Testis (tissue), 5 donors: ENCODE measurements at places on chromosomes 7 and 10. TPM values are rescaled to one million over a fixed set of nuclear protein-coding genes. Genes with fewer than 3 reads are reported as not detected.

GRCh38 chr10:129960481-129961156, 3.5 kb downstream of the EBF3 start:
- DNase-seq, result no peak

DNA sequence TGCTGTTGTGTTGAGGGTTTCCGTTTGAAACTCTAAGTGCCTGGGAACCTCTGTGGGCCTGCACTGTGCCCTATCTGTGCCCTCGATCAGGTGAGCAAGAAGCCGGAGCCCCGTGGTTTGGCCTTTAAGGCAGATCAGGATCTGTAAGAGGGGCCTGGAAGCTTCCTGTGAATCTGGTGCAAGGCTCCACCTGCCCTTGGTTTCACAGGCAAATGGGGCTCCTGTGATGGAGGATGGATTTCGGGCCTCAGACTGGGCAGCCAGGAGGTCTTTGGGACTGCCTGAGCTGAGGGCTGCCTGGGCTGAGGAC, 21.6 kb downstream of the SCART1 start:
- DNase-seq, result no peak

DNA sequence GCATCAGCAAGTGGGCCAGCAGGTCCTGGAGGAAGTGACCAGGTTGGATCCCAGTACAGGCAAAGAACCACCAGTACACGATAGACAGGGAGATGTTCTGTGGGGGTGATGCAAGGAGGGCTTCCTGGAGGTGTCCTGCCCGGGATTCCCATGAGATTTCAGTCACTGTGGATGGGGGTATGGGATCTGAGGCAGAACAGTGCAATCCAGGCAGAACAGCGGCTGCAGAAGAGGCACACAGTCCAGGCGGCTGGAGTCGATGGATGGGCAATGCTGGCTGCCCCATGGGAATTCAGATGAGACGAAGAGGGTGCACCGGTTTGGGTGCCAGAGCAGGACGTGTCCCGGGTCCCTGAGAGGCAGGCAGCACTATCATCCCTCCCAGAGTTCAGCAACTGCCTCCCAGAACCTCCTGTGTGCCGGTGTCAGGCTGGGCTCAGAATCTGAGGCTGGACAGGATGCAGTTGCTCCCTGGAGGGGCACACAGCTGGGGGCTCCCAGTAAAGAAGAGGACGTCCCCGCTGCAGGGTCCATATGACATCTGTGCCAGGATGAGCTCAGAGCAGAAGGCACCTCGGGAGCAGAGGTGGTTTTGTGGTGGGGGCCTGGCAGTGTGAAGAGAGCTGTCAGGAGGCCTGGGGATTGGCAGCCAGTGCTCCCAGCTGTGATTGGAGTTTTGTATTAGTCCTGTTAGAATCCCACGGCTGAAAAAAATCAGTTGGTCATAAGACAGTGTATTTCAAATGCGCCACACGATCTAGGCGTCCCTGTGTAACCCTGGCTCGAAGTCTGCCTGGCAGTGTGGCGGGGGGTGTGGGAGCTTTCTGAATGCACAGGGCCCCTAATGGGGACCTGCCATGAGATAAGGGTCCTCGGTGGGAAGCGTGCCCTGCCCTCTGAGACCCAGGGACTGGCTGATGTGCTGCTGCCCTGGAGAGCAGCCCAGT, 3.2 kb downstream of the KNDC1 start:
- DNase-seq, result no peak

DNA sequence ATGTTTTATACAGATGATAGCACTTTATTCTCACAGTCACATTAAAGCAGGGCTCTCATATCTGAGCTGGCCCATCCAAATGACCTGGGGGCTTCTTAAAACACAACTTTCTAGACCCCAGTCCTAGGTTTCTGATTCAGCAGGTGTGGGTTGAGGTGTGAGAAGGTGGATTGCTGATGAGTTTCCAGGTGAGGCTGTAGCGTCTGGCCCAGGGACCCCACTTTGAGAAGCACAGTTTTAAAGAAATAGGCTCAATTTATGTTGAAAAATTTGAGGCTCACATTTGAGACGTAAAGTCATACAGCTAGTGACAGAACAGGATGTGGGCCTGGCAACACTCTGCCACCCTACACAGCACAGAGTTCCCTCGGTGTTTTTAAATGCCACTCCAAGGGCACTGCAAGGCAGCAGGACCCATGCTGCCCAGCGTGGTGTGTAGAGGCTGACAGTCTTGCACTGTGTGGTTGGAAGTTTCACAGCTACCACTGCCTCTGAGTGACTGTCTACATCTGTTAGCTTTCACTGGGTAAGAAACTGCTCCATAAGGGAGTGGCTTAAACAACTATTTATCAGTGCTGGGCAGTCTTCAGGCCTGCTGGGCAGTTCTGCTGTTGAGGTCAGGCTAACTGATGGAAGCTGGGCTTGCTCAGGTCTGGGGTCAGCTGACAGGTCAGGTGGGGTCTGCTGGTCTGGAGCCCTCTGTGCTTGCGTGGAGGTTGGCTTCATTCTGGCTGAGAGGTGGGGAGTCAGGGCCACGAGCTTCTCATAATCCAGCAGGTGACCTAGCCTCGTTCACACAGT, 319.7 kb downstream of the CXCL12 start:
- no peak for DNase-seq

DNA sequence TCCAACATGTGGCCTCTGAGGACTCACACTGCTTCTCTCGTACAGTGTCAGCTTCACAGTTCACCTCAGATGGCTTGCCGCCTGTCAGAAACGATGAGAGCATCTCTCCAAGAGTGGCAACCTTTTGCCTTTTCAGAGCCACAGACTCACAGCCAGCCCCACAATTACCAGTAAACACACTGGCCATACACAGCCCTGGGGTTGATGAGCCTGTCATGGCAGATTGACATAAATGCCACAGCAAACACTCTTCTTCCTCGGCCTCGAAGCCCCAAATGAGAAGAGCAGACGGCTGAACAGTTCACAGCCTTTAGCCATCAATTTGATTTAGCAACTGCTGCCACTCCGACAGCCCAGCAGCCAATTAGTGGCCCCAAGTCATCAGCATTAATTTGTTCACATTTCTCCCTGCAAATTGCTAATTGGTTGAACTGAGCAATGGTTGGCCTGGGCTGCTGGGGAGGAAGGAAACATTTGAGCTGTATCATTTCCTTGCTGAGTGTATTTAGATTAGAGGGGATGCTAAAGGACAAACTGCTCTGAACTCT, 1142.9 kb downstream of the SORCS3 start:
- DNase-seq, result no peak

- DNase-seq, result no peak
These were observed 312.1 kb upstream of the MEOX2 start for GRCh38 chr7:15998617-15999016.

GRCh38 chr10:89414879-89415821, 782 bp downstream of the IFIT5 start:
- peak; percentile 57 for DNase-seq

DNA sequence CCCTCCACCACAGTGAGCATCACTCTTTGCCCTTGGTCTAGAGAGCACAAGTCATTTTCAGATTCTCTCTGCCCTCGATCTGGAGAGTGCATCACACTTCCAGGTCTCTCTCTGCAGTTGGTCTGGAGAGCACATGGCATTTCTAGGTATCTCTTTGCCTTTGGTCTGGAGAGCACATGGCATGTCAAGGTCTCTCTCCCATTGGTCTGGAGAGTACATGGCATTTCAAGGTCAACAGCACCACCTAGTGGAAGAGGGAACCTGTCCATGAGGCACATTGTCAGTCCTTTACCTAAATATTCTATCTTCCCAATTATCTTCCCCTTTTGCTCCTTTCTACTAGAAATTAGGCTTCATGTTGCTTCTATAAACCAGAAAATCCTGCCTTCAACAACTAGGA, 1139.4 kb downstream of the XPNPEP1 start:
- peak; percentile 60 for DNase-seq

GRCh38 chr10:59808896-59809643, 55.8 kb upstream of the MRLN start:
- DNase-seq, result peak; percentile 91

DNA sequence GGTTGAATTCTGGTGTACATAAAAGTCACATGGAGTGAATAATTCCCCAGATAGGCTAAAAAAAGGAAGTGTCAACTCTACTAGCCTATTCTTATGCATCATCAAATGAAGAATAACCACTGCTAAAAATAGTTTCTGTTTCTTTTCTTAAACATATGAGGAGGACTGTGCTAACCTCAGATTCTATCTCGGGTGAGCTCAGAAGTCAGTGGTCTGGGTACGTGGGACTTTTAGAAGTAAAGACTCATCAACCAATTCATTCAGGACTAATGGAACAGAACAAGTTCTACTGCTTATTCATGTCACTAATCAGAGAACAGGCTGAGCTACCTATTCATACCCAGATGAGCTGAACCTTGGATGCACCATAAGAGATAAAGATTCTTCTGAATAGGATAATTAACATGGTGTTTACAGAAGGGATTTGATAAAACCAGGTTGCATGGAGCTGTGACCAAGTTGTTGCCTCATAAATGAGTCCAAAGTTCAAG, 9.5 kb upstream of the ASAH2 start:
- no peak for DNase-seq

DNA sequence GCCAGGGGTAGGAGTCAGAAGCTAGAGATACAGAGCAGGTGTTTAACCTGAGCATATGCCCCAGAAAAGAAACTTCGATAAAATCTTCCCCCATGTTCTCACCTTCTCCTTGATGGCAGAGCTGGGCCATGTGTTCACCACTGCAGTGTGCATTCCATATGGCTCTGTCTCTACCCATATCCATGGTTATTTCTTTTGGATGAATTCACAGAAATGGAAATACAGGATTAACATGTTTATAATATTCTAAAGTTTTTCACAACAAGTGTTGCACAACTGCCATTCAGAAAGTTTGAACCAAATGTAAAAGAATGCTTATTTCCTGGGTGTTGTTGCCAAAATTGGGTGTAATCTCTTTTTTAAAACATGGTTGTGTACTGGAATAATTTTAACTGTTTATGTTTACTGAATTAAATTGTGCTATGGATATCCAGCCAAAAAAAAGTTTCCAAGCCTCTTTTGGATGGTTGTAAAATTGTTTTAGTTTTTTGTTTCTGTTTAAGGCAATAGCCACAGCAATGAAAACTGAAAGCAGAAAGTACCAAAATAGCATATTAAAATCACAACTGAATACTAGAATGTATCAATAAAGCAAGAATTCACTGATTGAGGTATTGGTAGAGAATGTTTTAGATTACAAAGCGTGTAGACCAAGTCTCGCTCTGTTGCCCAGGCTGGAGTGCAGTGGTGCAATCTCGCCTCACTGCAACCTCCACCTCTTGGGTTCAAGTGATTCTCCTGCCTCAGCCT, 19.9 kb upstream of the CCNY start:
- DNase-seq, result no peak

DNA sequence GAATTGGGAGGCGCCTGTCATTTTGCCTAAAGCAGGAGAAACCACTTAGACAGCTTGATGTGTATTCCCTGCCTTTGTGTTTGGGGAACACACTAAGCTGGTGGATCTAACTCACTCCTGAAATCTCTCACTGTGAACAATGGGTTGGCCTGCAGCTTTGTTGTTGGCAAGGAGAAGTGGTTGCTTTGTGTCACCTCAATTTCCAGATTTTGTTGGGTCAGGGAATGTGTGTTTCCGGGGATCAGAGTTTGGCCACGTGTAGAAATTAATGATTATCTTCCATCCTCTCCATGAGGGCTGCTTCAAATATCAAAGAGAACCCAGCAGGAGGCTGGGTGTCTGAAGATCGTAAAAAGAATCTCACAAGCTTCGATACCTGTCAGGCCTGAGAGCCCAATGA, 27.8 kb downstream of the A1CF start:
- DNase-seq, result no peak

- DNase-seq, result peak; percentile 62
These were observed 106.9 kb upstream of the RHEB start for GRCh38 chr7:151626422-151627115.

DNA sequence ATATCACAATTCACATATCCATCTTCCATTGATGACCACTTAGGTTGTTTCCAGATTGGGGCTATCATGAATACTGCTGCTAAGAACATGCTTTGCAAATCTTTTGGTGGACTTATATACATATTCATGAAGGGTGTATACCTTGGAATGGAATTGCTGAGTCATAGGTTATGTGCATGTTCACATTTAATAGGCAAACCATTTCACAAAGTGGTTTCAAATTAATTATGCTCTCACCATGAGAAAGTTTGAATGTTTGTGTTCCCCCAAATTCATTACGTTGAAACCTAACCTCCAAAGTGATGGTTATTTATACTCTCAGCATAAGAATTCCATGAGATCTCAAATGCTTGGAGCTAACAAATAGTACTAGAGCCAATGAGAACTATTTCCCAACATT, 86.4 kb downstream of the VPS41 start:
- no peak for DNase-seq

DNA sequence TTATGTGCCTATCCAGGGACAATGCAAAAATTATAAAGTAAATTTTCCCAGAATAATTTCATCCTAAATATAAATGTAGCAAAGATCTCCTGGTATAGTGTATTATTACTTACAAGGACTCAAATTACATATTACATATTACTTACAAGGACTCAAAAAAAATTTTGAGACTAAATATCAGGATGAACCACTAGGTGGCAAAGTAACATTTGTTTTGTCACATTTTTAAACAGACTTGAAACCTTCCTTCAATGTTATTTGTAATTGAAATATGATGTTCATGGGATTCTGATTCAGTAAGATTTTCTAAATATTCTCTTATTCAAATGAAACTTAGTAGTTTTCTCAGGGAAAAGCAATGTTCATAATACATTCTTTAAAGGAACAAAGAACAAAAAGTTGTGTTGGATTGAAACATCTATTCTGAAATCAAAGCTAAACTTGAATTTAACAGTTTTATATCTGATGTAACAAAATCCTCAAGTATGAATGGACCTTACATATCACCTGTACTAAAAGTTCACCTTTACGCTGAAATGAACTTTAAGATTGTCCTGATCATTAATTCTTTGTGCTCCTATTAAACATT, 74.3 kb upstream of the GNAI1 start:
- no peak for DNase-seq

DNA sequence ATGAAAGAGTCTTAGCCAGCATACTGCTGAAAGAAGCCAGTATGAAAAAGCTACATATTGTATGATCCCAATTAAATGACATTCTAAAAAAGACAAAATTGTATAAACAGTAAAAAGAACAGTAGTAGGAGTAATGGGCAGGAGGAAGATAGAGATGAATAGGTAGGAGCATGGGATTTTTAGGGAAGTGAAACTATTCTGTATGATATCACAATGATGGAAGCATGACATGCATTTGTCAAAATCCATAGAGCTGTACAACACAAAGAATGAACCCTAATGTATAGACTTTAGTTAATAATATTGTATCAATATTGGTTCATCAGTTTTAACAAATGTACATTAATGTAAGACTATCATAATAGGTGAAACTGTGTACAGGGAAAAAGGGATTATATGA, 147.9 kb downstream of the IMMP2L start:
- DNase-seq, result no peak

The VWDE gene
- total RNA-seq, result 6.6 TPM

The SEC23IP gene
- total RNA-seq, result 43.3 TPM

The AMZ1 gene
- total RNA-seq, result 1.1 TPM

The OPN4 gene
- not detected for total RNA-seq

The SYCE1 gene
- total RNA-seq, result 78.2 TPM

The SPDYE16 gene
- 1.3 TPM for total RNA-seq

The MYO1G gene
- 1.7 TPM for total RNA-seq

The GNAT3 gene
- not detected for total RNA-seq

The FAM241B gene
- 17.6 TPM for total RNA-seq

The OPTN gene
- 87.5 TPM for total RNA-seq

The ZNF853 gene
- 8.8 TPM for total RNA-seq

The TMEM176A gene
- total RNA-seq, result 1.6 TPM

The RAPGEF5 gene
- 67.5 TPM for total RNA-seq

The NUTM2B gene
- total RNA-seq, result 4.8 TPM

The CNTNAP2 gene
- 4.4 TPM for total RNA-seq

The ASL gene
- total RNA-seq, result 15.9 TPM
